ENCODE measurements at places on chromosomes 16 and 17.

GRCh38 chr17:55157165-55157564, 107.6 kb upstream of the HLF start:
- DNase-seq = no peak

- DNase-seq = no peak
Observed at GRCh38 chr17:59353936-59354755, 22.7 kb downstream of the YPEL2 start.

DNA sequence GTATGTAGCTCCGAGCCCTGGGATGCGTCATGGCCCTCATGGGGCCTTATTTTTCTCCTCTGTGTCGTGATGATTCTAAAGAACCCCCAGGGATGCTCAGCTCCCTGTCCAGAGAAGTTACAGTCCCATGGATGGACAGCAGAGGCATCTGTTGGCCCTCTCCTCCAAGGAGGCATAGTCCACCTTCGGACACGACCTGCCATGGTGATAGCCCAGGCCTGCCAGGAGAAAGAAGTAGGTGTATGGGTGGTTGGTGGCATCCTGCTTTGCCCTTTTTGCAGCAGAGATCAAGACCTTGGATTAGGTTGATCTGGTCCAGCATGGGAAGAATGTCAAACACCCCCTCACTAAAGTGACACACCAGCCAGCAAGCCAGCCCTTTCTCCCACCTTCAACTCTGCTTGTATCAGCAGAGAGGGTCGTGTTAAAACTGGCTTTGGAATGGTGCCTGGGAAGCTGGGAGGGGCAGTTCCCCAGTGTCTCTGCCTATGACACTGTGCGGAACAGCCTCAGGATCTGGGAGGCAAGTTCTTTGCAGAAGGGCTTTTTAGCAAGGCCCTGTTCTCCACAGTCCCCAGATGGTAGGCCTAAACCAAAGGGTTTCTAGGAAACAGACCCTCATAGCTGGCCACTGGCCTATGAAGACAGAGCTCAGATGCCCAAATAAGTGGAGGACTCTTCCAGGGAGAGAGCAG, 259.9 kb upstream of the RPL38 start:
- no peak for DNase-seq

DNA sequence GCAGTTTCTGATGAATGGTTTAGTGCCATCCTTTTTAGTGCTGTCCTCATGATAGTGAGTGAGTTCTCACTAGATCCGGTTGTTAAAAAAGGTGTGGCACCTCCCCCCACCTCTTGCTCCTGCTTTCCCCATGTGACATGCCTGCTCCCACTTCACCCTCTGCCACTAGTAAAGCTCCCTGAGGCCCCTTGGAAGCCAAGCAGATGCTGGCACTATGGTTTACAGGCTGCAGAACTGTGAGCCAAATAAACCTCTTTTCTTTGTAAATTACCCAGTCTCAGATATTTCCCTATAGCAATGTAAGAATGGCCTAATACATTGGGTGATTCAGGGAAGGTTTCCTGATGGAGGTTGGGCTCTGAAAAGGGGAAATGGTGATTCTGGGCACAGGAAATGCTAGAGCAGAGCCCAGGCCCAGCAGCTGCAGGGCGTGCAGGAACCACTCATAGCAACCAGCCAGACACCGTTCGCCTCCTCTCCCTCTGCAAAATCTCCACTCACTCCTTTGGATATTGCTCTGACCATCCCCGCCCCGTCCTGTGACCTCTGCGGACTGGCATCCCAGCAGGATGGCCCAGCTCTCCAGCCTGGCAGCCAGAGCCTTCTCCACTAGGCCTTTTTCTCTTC, 2.6 kb upstream of the ADORA2B start:
- DNase-seq = no peak

GRCh38 chr16:8935989-8936388, 27.7 kb downstream of the USP7 start:
- DNase-seq = no peak

DNA sequence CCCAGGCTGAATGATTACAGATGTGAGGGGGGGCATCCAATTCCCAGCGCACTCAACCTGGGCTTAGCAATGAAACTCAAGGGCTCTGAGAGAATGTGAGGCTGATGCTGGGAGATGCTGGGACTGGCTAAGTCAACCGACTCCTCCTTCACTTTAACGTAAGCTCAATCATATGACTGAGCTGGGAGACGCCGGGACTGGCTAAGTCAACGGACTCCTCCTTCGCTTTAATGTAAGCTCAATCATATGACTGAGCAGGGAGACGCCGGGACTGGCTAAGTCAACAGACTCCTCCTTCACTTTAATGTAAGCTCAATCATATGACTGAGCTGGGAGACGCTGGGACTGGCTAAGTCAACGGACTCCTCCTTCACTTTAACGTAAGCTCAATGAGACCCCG, 179.4 kb downstream of the VPS53 start:
- DNase-seq = no peak

GRCh38 chr17:27155866-27156265, 138.0 kb upstream of the WSB1 start:
- DNase-seq = no peak

DNA sequence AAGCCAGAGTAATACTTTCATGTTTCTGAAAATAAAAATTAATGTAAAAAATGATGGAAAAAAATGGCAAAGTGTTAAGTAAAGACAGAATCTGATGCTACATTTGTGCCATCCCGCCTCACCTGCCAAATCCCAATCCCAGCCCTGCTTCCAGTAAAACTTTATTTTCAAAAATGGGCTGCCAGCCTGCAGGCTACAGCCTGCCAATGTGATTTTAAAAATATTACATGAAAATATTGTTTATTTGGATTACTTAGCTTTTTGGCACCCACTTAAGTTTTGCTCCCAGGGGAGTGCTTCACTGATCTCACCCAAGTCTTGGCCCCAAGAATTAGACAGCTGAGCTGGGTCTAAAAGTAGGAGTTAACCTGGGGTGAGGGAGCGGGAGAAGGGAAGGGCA, 112.8 kb downstream of the C16orf78 start:
- DNase-seq = no peak

DNA sequence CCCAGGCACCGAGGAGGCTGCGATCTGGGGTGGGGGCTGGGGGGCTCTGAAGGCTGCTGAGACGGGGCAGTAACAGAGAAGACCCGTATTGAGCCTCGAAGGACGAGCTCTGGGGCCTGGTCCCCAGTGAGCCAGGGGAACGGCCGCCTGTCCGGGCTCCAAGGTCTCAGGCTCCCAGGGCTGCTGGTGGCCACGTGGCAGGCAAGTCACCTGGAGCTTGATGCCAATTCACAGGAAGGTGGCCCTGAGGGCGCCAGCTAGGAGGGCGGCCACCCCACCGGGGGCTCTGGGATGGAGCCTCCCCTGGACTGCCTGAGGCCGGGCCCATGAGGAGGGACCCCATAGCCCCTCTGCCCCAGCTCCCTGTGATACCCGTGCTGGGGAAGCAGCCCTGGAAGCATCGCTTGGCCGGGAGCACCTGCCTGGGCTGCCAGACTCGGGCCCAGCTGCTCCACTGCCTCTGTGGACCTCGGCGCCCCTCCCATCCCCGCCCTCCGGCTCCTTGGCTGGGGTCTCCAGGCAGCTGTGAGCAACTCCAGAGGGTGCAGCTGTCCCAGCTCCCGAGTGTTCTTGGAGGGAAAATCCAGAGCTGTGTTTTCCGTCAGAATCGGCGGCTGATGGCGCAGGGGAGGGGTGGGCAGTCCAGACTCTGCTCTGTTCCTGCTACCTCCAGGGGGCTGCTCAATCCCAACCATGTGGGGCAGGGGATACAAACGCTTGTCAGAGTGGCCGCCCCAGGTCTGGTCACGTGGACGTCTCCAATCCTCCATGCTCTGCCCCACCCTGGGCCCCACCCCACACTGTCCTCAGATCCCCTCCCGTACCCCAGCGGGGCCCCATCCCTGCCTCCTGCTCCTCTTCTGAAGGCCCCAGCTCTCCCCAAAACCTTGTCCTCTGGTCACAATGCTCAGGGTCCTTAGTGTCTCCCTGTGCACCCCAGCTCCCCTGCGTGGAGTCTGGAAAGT, 67.2 kb upstream of the GNG13 start:
- no peak for DNase-seq

GRCh38 chr16:73384506-73385089, 336.7 kb upstream of the ZFHX3 start:
- no peak for DNase-seq

DNA sequence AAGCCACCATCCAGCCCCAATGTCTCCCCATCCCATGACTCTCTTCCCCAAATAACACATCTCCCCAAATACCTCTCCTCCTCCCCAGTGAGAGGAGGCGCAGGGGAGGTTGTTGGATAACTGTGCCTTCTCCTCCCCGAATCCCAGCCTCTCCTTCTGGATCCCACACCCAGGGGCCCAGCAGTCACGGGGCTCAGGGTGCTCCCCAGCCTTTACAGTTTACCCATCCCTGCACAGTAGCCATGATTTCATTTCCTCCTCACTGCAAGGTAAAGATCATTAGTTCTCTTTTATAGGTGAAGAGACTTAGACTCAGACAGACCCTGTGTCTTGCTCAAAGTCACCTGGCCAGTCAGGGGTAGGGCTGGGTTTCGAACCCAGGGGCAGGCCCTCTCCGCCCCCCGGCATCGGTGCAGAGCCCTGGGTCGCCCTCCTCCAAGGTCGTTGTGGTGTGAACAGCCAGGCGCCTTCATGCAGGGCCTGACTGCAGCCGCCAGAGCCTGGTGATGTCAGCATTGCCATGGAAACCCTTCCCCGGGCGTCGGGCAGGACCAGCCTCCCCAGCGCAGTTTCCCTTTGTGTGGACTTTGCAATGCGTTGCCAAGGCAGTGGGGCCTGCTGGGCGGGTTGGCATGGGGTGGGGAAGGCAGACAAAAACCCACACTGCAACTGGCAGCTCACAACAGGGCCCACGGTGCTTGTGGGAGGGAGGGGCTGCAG, 53.3 kb upstream of the TOB1 start:
- peak; percentile 94 for DNase-seq

DNA sequence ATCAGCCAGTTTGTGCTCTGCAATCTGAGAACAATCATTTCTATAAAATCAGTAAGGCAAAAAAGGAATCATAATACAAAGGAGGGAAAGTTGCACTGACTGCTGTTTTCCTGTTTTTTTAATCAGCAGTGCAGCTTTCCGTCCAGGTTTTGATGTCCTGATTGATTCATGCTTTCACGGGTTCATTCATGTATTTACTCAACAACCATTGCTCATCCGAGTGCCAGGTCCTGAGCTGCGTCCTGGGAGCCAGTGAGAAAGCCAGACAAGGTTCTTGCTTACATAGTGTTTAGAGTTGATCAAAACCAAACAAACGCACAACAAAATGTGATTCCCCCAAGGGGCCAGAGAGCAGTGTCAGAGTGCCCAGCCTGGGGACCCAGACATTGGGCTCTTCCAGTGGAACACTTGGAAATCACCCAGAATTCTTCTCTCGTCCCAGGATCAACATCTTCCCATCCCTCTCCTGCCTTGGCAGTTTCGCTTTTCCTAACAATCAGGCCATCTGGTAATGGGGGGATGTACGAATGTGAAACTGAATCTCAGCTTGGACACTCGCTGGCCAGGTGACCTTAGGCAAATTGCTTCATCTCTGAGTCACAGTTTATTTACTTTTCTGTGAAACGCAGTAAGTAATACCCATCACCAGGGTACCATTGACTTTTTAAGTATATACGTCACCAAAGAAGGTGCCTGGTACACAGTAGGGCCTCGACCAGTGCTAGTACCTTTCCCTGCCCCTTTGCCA, 13.3 kb upstream of the C1QL1 start:
- DNase-seq = peak; percentile 61

DNA sequence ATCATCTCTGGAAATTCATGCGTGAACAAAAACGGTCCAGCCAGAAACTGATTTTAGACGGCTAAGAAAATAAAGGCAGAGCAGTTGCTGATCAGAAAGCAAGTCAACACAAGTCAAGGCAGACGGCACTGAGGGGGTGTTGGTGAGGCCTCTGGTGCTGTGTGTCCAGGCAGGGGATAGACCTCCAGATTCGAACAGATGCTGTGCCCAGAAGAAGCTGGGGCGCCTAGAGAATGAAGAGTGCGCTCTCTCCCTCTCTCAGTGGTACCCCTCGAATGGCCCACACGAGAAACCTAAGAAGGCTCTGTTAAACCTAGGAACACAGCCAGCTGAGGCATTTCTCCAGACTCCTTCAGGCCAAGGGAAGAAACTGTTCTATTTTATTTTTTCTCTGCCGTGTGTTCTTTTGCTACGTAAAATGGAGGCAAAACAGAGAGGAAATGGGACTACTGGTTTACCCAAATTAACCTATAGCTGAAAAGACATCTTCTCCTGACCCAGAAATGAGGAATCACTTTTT, 178.3 kb downstream of the PMP22 start:
- DNase-seq = no peak

- DNase-seq = no peak
Observed at GRCh38 chr16:54511222-54511731, 224.7 kb upstream of the IRX3 start.

DNA sequence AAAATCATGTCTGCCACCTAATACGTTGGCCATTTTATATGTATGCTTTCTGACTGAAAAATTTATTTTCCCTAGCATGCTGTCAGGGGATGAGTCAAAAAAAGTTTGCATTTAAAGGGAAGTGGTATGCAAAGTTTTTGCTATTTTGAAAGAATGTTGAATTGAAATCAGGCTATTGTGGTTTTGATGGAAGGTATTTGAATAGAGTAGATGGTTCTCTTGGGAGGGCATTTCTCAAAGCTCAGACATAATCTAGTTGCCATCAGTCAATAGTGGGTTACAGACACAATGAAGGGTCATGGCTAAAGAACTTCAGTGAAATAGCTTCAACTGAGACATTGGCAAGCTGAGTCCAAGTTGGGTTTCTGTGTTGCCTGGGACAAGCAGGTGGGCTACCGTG, 102.4 kb downstream of the MAP2K6 start:
- DNase-seq = no peak

DNA sequence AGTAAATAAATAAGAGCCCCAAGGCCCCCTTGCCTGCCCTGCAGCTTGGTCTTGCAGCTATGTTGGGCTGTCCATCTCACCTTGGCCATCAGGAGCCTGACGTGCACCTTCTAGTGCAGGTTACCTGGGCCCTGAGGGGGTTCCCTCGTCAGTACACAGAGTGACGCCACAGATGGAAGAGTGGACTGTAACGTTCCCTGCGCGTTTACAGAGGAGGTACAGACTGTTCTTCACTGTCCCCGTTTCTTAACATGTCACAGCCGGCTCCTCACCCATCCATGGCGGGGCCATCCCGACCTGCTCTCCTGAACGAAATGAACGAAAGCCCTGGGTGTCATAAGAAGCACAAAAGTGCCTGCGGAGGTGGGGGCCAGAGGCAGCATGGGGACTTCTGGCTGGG, 15.9 kb upstream of the FASN start:
- DNase-seq = no peak

- no peak for DNase-seq
Observed at GRCh38 chr16:28067604-28068379, 4.3 kb upstream of the GSG1L start.

DNA sequence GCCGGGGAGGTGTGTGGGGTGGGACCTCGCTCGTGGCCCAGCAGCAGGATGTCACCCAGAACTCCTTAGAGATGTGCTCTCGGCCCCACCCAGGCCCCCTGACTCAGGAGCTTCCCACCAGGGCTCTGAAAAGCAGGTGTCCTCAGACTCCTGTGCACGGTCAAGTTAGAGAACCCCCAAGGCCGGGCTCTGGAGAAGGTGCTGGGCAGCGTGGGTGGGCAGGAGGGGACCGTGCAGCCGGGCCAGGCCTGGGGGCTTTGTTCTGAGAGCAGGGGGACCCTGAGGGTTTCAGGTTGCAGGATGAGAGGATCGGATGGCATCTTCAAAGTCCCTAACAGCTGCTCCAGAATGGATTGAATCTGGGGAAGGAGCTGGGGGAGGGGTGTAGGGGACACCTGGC, 164.4 kb upstream of the CIBAR2 start:
- no peak for DNase-seq
